ENCODE measurements at places on chromosomes 5 and 9.

- no peak for DNase-seq
Observed at GRCh38 chr9:87812375-87813118, 70.1 kb upstream of the SPATA31E1 start.

DNA sequence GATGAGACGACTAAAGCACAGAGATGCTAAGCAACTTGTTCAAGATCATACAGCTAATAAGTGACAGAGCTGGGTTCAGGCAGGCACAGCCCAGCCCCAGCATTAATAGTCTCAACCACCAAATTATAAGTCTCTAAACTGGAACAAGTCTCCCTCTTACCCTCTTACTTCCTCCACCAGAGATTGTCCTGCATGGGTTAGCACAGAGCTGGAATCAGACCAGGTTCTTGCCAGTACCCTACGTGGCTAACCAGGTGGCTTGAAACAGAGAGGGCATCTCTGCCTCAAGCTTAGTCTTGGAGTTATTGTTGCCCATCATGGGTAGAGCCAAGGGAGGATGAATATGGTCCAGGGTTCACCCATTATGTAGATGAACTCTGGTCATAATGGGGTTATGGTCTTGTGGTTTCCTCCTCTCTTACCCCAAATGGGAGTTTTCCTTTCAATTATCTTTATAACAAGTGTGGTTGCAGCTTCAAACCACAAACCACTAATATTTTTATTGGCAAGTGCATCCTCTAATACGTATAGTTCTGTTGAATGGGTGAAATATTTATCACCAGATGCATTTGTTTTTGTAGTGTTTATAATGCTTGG, 8.3 kb upstream of the XPA start:
- DNase-seq: no peak

- no peak for DNase-seq
Observed at GRCh38 chr5:1752881-1753280, 46.8 kb downstream of the MRPL36 start.

- no peak for DNase-seq
Observed at GRCh38 chr5:125578551-125578950, 832.1 kb upstream of the ZNF608 start.

- DNase-seq: no peak
Observed at GRCh38 chr5:3837506-3837905, 241.9 kb downstream of the IRX1 start.

- no peak for DNase-seq
Observed at GRCh38 chr9:110110154-110110553, 97.8 kb downstream of the C9orf152 start.

- no peak for DNase-seq
Observed at GRCh38 chr5:96001262-96001661, 39.6 kb upstream of the ELL2 start.

GRCh38 chr5:150489360-150490295, 18.3 kb upstream of the NDST1 start:
- DNase-seq: no peak

DNA sequence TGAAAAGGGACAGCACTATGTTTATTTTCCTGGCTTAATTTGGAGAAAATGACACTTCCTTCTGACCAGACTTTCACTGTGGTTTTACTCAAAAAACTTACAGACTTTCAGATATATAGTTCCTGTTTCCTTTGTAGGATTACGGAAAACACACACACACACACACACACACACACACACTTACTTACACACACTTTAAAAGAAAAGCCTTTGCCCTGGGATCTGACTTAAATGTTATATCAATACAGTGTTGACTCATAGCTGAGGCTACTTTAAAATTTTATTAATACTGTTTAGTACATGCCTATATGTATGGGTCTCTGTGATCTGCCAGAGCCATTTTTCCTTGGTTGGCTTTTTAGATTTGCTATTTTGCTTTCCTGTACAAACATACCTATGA, 758.3 kb downstream of the DNAH5 start:
- DNase-seq: no peak

GRCh38 chr5:171318026-171318425, 9.0 kb downstream of the TLX3 start:
- DNase-seq: no peak

DNA sequence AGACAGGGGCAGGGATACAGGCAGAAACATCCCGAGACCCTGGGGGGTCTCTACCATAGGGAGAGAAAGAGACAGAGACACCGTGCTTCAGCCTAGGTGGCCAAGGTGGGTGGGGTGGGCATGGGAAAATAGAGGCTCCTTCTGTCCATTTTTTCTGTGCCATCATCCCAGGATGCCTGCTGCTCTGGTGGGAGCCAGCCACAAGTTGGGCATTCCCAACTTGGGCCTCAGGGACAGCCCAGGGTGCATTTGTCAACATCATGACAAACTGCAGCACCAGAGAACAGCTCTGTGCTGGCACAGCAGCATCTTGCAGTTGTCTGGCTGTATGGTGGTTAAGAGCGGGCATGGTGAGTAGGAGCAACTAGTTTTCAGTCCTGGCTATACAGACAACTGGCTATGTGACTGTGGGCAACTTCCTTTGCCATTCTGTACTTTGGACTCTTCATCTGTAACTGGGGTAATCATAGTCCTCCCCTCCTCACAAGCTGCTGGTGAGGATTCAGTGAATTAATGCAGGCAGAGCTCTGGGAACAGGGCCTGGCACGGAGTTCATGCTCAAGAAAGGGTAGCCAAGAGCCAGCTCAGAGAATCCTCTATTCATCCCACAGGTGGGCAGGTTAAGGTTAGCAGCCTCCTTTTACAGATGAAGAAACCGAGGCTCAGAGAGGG, 100.4 kb downstream of the RGS3 start:
- no peak for DNase-seq

- DNase-seq: no peak
Observed at GRCh38 chr9:37944671-37945481, 40.9 kb upstream of the SLC25A51 start.

DNA sequence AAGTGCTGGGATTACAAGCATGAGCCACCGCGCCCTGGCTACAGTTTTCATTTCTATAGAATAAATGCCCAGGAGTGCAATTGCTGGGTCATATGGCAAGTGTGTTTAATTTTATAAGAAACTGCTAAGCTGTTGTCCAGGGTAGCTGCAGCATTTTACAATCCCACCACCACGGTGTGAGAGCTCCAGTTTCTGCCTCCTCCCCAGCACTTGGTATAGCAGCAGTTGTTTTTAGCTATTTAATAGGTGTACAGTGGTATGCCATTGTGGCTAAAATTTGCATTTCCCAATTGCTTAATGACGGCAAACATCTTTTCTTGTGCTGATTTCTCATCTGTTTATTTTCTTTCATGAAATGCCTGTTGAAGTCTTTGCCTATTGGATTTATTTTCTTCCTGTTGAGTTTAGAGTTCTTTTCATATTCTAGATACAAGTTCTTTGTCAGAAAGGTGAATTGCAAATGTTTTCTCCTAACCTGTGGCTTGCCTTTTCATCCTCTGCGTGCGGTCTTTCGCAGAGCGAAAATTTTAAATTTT, 100.3 kb downstream of the NDFIP1 start:
- no peak for DNase-seq
